ENCODE measurements at places on chromosomes 7 and 10. TPM values are rescaled to one million over a fixed set of nuclear protein-coding genes. Genes with fewer than 3 reads are reported as not detected.

The INSYN2A gene
- total RNA-seq = 0.29 TPM

The RET gene
- 0.07 TPM for total RNA-seq

The TWIST1 gene
- total RNA-seq = 0.22 TPM

The MAP3K8 gene
- 4.8 TPM for total RNA-seq

The GJD4 gene
- not detected for total RNA-seq

The EPO gene
- total RNA-seq = not detected

The ANKRD30A gene
- not detected for total RNA-seq

The THNSL1 gene
- total RNA-seq = 0.58 TPM

DNA sequence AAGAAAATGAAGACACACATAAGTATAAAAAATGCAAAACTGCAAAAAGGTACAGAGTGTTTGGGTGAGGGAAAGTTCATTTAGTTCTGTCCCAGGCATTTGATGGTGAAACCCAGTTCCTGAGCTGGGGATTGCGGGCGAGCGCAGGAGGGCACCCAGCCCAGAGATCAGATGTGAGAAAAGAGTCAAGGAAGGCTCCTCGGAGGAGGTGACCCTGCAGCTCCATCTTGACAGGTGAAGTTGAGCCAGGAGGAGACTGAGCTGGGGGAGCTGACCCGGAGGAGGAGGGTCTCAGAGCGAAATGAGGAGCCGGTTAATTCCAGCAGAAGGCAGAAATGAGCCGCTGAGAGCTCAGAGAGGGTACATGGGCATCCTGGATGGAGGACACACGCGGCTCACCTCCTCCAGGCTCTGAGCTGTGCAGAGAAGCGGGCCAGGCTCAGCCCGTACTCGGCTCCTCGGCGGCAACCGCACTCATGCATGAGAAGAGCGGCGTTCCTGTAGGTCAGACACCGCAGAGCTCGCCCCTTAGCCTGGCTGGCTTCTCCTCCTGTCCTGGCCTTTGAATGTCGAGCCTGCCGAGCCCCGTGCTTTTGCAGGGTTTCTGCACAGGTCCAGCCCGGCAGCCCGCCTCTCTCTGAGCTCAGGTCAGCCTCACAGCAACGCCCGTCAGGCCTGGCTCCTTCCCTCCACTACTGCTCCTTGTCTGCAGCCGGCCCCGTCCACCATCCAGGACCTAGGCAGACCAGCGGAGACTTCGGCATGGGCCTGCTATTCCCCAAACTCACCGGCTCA lies 9.5 kb upstream of the RAMP3 start:
- no peak for DNase-seq

DNA sequence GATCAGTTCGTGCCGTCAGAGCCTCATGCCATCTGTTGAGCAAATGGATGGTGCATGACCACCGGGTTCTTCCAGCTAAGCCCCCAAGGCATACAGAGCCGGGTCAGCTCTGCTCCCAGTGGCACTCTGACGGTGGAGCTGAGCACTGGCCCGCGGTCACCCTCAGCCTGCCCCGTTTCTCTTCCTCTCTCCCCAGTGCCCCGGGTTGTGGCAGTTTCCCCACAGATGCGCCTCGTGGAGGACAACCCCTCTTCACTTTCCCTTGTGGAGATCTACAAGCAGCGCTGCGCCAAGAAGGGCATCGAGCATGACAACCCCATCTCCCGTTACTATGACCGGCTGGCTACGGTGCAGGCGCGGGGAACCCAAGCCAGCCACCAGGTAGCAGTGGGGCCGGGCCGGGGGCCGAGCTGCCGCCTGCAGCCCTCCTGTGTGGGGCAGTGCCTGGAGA lies 129.9 kb downstream of the TRRAP start:
- DNase-seq = no peak

GRCh38 chr10:120555842-120556532 lies 99.0 kb downstream of the PLPP4 start:
- DNase-seq = no peak

DNA sequence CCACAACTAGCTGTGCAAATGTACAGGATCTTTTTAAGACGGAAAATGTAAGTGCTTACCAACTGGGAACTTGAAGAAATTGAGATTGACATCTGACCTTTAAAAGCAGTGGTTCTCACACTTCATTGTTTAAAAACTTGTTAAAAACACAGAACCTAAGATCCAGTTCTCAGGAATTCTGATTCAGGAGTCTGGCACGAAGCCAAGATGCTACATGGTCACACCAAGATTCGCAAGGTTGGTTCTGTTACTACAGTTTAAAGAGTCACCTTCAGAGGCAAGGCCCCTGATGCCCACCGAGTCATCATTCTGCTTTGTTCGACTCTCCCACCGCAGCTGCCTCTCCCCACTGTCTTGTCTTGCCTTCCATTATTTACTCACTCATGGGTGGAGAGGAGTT lies 113.3 kb downstream of the GLI3 start:
- DNase-seq = peak; percentile 26

GRCh38 chr7:112495156-112495788 lies 14.5 kb downstream of the LSMEM1 start:
- no peak for DNase-seq

- DNase-seq = no peak
These were observed 116.0 kb downstream of the NPTX2 start for GRCh38 chr7:98733036-98733435.
